ENCODE measurements at places on chromosomes 2 and 18.

- peak; percentile 41 for DNase-seq
Measured at GRCh38 chr2:28449488-28450395, 46.1 kb upstream of the PLB1 start.

DNA sequence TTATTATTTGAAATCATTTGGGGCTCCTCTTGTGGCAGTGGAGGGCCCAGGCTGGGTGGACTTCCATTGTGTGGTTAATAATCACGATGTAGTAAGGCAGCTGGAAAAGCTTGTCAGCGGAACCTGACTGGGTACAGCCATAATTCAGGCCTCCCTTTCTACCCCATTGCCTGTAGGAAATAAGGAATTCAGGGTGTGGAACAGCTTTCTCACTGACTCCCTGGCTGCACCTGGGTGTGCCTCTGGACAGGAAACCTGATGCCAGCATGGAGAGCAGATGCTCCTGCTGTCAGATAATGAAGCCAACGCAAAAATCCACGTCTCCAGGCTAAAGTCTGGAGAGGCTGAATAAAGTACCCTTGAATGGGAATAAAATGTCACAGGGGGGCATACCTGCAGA lies 44.2 kb downstream of the LYPD6B start:
- DNase-seq, result no peak

DNA sequence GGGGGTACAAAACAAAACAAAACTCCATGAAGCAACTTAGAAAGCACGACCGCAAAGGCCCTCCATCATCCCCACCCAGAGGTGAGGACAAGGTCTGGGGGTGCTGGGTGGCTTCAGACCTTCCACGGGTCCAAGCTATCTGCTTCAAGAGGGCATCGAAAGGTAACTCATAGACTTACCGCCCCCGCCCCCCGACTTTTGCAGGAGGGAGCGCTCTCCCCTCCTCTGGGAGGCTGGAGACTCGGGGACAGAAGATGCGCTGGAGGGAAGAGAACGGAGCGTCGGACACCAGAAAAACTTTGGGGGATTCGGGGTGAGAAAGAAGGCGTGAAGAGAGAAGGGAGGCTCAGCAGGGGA lies 300 bp upstream of the STON1 start:
- no peak for DNase-seq

DNA sequence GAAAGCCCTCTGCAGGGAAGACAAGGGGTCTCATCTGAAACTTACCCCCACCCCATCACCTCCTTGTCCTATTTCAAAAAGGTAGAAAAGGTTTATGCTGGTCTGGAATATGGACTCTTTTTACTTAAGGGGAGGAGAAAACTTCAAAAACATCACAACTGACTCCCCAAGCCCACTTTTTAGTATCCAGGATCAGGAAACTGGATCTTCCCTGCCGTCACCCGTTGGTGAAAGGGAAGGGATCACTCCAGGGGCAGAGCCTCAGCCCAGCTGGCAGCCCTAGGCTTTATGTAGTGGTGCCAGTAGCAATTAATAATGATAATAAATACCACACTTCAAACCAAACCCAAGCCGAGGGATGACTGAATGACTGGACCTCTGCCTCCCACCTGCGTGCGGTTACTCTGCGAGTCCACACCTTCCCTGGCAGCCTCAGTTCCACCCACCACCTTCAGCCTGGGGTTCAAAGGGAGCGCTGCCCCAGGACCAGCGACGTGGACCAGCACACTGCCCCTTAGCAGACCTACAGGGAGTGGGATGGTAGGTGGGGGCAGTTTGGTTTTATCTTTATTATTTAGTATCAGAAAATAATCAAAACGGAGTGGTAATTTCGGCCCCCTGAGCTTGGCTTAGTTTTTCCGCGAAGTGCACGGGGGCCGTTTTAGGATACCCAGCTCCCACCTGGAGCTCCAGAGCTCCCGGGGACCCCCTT lies 4.9 kb upstream of the GATA6 start:
- no peak for DNase-seq

DNA sequence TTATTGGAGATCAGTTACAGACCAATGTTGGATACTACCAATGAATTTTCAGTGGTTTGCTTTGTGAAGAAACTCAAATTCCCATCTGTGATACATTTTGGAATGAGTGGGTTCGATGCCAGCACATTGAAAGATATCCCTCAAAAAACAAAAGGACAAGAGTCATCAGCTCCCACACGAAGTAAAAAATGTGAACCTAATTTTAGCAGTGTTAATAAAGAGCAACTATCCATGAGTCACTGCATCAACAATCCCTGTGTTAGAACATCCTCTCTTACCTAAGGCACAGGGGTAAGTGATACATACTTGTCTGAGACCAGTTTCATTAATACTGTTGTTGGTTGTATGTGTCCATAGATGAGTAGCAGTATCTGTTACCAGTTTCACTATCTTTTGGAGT lies 551.8 kb upstream of the SOX11 start:
- DNase-seq, result peak; percentile 0

GRCh38 chr2:239586651-239587310 lies 186.0 kb upstream of the HDAC4 start:
- no peak for DNase-seq

DNA sequence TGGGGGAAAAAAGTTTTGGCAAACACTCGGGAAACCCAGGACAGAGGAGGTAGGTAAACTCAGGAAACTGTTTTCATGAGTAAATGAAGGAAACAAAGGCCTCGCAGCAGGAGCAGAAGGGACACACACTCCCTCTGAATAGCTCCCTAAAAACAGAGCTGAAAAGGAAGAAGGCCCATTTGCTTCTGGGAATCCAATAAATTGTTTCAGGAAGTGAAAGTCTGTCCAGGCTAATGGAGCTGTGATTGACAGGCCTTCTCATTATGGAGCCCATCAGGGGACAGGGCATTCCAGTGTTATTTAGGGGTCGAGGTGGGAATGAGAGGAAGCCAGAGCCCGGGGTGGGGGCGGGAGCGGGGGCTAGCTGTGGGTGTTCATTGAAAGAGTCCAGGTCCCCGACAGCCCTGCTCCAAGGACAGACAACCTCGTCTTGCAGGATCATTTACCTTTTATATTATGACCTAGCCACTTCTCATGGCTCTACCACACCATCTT lies 81.2 kb downstream of the GBX2 start:
- no peak for DNase-seq

GRCh38 chr2:62465741-62466502 lies 40.1 kb downstream of the TMEM17 start:
- DNase-seq, result peak; percentile 41

DNA sequence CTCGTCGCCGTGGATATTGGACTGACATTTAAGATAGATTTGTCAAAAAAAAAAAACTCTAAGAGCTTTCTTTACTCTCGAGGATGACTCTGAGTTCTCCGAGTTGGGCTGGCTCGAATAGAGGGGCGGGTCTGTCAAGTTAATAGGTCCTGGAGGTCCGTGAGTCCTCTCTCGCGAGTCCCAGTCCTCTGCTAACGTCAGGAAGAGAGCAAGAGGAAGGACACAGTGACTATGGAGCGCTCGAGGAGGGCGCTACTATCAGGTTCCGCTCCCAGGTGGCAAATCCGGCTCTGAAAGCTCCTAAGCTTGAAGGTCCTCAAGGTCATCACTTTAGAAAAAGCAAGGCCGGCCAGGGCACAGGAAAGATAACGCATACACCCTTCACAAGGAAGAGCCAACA lies 404 bp upstream of the AKAIN1 start:
- DNase-seq, result no peak

All from fibroblast of pulmonary artery (primary cell).